ENCODE measurements at places on chromosomes 2 and 18. TPM values are rescaled to one million over a fixed set of nuclear protein-coding genes. Genes with fewer than 3 reads are reported as not detected.

AKAIN1 gene
- total RNA-seq, result not detected

C2orf72 gene
- 5.3 TPM for total RNA-seq

CPS1 gene
- total RNA-seq, result 2.0 TPM

- DNase-seq, result no peak
Measured at GRCh38 chr2:39723946-39724827, 54.9 kb downstream of the THUMPD2 start.

DNA sequence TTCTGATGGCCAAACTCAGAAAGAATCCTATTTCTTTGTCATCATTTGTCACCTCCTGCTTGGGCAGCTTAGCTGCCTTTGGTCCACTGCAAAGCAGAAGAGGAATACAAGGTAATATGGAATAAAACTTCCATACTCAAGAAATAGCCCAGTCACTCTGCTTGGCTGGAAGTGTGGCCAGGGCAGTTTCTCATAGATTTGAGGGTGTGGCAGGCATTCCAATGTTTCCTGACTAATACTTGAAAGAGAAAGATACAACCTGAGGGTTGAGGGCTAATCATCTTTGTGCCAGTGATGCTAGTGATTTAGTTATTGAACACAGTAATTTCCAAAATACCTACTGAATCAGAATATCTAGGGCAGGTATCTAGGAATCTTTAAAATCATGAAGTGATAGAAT is 83.1 kb downstream of the FAM161A start:
- DNase-seq, result no peak

GRCh38 chr2:955829-956731 is 5.4 kb downstream of the SNTG2 start:
- no peak for DNase-seq

Measured in pancreas (tissue), 10 donors.